Stromal cell of bone marrow (primary cell): ENCODE measurements at places on chromosomes 2 and 18.

- DNase-seq: no peak
These were observed 568.9 kb upstream of the ACVR2A start for GRCh38 chr2:147275943-147276342.

DNA sequence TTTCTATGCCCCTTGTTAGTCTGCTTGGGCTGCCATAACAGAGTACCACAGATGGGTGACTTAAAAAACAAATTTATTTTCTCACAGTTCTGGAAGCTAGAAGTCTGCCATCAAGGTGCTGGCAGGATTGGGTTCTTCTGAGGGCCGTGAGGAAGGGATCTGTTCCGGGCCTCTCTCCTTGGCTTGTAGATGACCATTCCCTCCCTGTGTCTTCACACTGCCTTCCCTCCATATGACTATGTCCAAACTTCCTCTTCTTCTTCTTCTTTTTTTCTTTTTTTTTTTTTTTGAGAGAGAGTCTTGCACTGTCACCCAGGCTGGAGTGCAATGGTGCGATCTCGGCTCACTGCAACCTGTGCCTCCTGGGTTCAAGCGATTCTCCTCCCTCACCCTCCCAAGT, 13.1 kb upstream of the CCNYL1 start:
- DNase-seq: no peak

DNA sequence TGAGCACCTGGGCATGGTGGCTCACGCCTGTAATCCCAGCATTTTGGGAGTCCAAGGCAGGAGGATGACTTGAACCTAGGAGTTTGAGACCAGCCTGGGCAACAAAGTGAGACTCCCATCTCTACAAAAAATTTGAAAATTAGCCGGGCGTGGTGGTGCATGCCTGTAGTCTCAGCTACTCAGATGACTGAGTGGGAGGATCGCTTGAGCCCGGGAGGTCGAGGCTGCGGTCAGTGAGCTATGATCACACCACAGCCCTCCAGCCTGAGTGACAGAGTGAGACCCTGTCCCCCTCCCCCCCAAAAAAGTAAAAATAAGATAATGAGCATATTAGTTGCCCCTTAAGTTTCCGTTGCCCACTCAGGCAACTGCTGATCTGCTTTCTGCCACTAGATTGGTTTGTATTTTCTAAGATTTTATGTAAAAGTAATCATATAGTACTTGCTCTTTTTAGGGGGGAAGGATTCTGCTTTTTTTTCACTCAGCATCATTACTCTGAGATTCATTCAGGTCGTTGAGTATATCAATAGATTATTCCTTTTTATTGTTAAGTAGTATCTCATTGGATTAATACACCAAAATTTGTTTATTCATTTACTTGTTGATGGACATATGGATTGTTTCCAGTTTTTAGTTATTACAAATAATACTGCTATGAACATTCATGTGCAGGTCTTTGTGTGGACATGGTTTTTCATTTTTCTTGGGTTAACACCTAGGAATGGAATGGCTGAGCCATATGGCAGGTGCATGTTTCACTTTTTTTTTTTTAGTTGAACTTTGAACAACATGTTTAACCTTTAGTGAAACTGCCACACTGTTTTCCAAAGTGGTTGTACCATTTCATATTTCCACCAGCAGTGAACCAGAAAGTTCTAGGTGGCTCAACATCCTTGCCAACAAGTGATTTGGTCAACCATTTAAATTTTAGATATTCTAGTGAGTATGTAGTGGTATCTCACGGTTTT, 75.0 kb upstream of the SPRED2 start:
- DNase-seq: no peak

GRCh38 chr2:46695283-46695682, 215.9 kb downstream of the TMEM247 start:
- DNase-seq: no peak

- no peak for DNase-seq
These were observed 62.8 kb downstream of the HDAC4 start for GRCh38 chr2:239337877-239338484.

- no peak for DNase-seq
These were observed 392.7 kb upstream of the SLC8A1 start for GRCh38 chr2:40844353-40845277.

DNA sequence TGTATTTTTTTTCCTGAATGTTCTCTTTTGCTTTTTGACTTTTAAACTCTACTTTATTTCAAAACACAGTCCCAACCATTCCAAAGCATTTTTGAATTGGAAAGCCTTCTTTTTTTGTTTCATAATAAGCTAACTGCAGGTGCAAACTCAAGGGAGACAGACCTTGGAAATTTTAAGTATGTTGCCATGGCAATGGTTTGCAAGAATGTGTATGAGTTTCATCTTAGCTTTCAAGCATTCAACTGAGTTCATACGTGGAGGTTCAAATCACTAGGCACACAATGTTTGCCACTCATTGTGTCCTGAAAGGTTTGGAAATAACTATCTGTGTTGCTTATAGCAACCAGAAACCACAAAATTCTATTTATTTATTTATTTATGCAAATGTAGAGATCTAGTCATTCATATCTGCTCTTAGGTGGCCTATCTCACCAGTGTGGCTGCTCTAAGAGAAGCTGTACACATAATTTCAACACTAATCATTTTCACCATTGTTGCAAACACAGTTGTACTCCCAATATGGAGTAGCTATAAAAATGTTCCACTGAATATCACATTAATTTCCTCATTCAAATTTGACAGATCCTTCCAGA, 805.7 kb upstream of the FSHR start:
- no peak for DNase-seq

DNA sequence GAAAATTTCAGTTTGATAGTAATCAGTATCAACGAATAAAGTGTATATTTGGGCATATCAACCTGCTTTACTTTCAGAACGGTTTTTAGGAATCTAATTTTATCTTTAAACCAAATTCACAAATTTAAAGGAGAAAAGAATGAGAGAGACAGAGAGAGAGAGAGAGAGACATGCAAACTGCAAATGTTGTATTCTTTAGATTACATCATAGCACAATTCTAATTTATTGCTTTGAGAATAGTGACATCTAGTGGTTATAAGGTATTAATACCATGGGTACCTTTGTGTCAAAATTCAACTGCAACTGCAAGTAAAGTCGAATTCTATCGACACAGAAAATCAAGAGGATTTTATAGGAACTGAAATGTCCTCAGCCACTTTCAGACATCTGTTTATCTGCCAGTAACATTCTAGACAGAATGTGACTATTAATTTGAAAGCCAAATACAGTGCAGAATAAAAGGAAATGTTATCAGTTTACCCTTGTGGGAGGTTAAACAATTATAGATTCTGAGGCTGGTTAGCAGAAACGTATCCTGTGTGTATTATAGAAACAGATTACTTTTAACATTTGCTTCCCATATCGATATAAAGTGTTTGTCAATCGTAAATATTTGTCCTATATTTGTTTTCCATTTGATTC, 529.8 kb upstream of the VRK2 start:
- DNase-seq: peak; percentile 10

- no peak for DNase-seq
These were observed 31.5 kb downstream of the LBH start for GRCh38 chr2:30262716-30263309.

DNA sequence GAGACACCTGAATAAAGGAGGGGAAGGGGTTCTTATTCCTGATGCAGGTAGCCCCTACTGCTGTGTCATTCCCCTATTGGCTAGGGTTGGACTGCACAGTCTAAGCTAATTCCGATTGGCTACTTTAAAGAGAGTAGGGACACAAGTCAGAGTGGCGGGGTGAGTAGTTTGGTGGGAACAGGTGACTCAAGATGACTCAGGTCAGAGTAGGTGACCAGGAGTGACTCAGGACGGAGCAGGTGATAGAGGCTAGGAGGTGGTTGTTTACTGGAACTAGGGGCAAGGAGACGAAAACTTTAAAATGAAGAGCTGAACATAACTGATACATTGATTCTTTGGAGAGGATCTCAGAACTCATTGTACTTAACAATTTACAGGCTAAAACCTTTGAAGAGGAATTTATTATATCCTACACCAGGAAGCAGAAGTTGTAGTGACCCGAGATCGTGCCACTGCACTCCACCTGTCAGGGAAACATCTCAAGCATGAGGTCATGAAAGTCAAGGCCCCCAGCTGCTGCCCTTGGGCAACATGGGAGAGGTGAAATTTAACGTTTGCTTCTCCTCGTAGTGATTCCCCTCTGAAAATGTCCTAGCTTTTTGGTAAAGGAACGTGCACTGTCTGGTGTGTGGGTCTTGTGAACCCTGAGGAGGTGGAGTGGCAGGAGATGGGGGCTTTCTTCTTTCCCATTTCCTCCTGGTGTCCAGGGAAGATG, 4.5 kb upstream of the CYP27A1 start:
- DNase-seq: no peak

DNA sequence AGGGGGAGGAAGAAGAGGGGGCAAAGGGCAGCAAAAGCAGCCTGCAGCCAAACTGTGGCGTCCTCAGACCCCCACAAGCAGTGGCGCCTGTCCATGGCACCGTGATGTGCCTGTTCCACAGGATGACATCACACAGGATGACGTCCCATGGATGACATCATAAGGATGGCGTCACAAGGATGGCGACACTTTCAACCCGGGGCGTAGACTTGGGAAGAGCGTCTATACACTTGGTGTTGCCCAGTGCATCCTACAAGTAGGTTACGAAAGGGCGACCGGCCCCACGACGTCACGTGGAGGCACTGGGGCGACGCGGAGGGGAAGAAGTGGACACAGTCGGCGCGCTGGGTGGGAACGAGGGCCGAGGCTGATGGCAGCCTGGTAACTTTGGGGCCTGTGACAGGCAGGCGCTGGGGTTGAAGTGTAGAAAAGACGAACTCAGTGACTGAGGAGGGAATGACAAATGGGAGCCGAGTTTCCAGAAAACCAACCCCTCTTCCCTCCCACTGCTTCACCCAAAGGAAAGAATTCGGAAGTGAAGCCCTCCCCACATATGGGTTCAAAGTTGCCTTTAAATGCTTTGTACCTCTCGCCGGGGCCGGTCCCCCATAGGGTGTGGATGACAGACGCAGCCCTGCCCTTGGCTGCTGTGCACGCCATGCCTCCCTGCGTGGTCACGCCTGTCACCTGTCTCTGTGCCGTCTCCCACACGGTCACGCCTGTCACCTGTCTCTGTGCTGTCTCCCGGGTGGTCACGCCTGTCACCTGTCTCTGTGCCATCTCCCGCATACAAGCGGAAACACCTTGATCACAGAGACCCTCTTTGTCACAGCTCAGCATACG, 13.4 kb upstream of the KCNG2 start:
- DNase-seq: no peak

- no peak for DNase-seq
These were observed 87.3 kb upstream of the PPP1CB start for GRCh38 chr2:28664120-28664842.

GRCh38 chr18:22340331-22340730, 77.4 kb downstream of the CTAGE1 start:
- DNase-seq: no peak

- no peak for DNase-seq
These were observed 12.7 kb upstream of the CDH19 start for GRCh38 chr18:66616523-66616983.

DNA sequence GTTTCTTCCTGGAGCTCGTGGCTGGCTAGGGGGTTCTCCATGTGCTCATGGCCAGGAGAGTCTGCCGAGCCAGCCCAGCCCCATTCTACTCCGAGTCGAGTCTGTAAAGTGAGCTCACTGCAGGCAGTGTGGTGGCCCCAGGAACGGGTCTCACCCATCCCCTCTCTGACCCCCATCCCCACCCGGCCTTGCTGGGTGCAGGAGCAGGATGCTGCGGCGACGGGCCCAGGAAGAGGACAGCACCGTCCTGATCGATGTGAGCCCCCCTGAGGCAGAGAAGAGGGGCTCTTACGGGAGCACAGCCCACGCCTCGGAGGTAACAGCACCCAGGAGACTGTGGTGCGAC, 1.4 kb downstream of the ANO7 start:
- no peak for DNase-seq

- no peak for DNase-seq
These were observed 54.1 kb upstream of the GPR155 start for GRCh38 chr2:174540893-174541292.

DNA sequence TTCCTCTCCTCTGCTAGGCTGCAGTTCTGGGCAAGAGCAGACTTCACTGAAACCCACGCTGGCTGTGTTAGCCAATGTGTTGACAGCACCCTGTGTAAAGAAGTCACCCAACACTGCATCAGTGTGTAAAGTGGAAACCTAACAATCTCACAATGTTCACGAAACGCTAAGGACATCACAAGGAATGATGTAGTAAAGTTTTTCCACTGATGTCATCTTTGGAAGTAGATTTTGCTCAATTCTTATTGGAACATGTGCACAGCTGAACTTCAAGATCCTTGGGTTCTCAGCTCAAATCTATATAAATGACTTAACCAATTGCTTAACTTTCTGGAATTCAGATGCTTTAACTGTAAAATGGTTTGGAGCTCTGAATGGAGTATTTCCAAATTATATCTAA, 1112.5 kb downstream of the TSN start:
- no peak for DNase-seq

GRCh38 chr18:40555914-40556313, 1399.1 kb upstream of the PIK3C3 start:
- DNase-seq: no peak

- DNase-seq: peak; percentile 30
These were observed 228.0 kb downstream of the PIK3C3 start for GRCh38 chr18:42182728-42183700.

DNA sequence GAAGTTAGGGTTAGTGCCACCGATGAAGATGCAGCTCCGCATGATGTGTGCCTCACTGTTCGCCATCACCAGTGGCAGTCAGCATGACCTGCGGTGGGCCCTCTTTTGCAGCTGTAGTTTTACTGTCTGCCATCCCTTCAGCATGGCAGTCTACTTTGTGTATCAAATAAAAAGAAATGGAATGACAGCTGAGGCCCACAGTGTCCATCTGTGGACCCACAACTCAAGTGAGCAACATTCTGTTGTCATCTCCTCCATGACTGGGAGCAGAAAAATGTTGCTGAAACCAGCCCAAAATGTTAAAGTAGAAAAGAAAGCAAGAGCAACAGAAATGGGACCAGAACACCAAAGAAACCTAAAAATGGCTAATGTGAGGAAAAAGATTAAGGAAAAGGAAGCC, 128.7 kb downstream of the MEP1B start:
- no peak for DNase-seq

DNA sequence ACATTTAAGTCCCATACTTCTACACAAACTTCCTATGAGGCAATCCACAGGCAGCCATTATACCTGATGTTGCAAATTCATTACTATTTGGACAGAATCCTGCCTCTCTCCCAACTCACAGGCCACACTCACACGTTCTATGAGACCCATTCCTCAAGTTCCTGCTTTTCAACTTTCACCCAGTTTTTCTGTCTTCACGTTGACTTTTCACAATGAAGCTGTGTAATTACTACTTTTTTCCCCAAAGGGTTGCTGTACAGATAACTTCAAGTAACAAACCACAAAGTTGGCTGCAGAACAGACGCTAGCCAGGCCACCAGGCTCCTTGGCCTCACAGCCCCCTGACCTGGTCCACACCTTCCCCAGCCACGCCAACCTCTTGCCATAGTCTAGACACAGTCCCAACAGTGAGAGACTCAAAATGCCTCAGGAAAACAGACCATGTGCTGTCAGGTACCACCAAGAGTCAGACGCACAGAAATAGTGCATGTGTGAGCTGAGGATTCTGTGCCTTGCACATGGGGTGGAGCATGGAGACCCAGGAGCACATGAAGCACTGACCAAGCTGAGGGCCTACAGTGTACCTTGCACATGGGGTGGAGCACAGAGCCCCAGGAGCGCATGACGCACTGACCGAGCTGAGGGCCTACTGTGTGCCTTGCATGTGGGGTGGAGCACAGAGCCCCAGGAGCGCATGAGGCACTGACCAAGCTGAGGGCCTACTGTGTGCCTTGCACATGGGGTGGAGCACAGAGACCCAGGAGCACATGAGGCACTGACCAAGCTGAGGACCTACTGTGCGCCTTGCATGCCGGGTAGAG, 61.0 kb downstream of the EIPR1 start:
- DNase-seq: no peak

GRCh38 chr2:136104977-136105376, 13.0 kb downstream of the CXCR4 start:
- DNase-seq: no peak
